WTC11 (cell line): ENCODE measurements at places on chromosomes 1 and 21. TPM values are rescaled to one million over a fixed set of nuclear protein-coding genes. Genes with fewer than 3 reads are reported as not detected.

- H3K36me3 ChIP-seq, result no peaks in the 10 kb centered on the region
- no peaks in the 10 kb centered on the region for H3K27me3 ChIP-seq
- no peak overlapping the region for H3K4me3 ChIP-seq
These were observed 317.6 kb downstream of the SPATA17 start for GRCh38 chr1:217948741-217949140.

DNA sequence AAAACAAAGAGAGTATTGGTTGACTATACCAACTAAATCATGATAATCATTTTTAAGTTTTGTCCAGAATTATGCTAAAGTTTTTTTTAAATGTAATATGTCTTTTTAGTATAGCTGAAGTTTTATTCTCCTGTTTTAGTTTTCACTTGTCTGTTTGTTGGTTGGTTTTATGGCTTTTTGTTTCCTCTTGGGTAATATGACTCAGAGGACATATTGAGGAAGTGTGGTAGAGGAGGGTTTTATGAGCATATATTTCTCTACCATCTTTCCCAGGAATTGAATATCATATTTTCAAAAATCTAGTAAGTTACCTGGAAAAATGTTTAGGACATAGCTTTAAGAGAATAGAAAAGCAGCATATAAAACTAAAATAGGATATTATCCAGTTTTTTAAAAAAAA is 68.6 kb upstream of the MCOLN3 start:
- no peak for DNase-seq
- no peak overlapping the region for H3K4me3 ChIP-seq
- H3K4me1 ChIP-seq, result peaks cover 12% of the 10 kb centered on the region
- no peaks in the 10 kb centered on the region for H3K36me3 ChIP-seq
- no peak overlapping the region for H3K27ac ChIP-seq

DNA sequence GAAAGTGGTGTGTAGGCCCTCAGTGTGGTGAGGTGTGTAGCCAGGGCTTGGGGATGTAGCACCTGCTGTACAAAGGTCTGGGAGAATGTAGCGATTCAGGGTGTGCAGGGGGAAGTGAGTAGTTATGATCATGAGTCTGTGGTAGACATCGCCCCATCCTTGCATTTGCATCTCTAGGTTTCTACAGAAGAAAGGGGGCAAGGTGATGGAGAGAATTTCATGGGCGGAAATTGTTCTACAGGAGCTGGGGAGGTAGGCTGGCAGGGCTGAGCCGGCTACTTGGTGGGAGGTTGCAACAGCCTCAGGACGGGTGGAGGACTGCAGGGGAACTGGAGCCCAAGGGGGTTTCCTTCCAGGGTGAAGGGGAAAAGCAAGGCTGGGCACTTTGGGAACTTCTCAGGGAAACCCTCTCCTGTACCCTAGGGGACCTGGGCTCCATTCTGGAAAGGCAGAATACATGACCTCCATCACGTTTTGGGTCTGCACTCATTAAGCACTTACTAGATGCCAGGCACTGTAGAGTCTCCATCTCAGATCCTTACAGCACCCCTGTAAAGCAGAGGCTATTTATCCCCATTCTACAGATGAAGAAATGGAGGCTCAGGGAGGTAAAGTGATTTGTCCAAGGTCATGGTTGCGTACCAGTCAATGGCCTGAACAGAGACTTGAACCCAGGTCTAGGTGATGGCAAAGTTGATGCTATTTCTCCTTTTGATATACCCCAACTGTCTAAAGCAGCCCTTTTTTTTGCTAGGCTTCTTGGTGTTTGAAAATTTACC is 14.5 kb upstream of the TNFRSF1B start:
- no peak overlapping the region for H3K4me3 ChIP-seq
- no peak overlapping the region for H3K27ac ChIP-seq
- DNase-seq, result no peak
- peaks cover 16% of the 10 kb centered on the region for H3K27me3 ChIP-seq
- H3K4me1 ChIP-seq, result 0 out of 2 replicates have a peak, but pooled peaks cover under 1% of the 10 kb centered on the region

DNA sequence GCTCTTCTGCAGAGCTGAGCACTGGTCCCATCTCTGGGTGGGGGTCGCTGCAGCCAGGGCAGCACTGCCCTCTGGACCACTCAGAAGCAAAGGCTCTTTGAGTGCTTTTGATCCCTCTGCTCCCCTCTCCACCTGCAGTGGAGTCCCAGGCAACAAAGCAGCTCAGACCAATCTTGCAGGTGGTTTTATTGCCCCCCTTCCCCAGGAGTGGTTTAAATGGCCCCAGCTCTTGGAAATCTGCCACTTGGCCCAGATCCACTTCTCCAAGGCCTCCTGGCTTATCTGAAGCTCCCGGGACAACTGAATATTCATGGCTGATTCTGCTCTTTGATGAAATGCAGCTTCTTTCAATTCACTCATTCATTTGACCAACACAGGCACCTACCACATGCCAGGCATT is 2.7 kb downstream of the STUM start:
- H3K27me3 ChIP-seq, result peaks cover 55% of the 10 kb centered on the region
- no peak overlapping the region for H3K4me3 ChIP-seq
- no peak for DNase-seq
- no peak overlapping the region for H3K27ac ChIP-seq
- peaks cover 19% of the 10 kb centered on the region for H3K4me1 ChIP-seq

DNA sequence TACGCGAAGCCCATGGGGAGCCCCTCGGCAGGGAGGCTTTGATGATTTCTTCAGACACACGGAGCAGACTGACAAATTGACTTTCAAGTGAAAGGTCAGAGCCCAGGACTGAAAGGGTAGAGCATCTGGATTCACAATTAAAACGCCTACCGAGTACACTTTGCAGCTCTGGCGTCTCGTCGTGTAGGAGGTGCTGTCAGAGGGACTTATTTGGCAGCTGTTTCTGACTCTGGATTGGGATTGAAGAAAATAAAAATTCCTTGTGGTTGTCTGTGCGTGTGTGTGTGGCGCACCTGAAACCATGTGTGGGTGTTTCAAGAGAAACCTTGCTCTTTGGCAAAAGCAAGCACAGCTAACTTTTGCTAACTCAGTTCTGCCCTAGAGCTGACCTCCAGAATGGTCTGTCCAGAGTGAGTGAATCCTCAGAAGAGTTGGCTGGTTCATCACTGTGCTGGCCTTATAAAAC is 348.7 kb downstream of the HLX start:
- DNase-seq, result no peak
- H3K4me1 ChIP-seq, result peaks cover 19% of the 10 kb centered on the region
- peaks cover 30% of the 10 kb centered on the region for H3K27me3 ChIP-seq
- peaks cover 14% of the 10 kb centered on the region for H3K36me3 ChIP-seq

Gene IGSF21
- total RNA-seq, result 28.0 to 30.5 TPM (median 28.5 TPM) in 3 replicates

Gene AMY1A
- not detected in 3 replicates for total RNA-seq

Gene MCL1
- 191 to 212 TPM (median 204 TPM) in 3 replicates for total RNA-seq

Gene RHEX
- not detected in 3 replicates for total RNA-seq
